ENCODE measurements at places on chromosomes 2 and 18. TPM values are rescaled to one million over a fixed set of nuclear protein-coding genes. Genes with fewer than 3 reads are reported as not detected.

The SLC14A1 gene
- 3.1 TPM for total RNA-seq

The IL36B gene
- not detected for total RNA-seq

The PAX8 gene
- 0.43 TPM for total RNA-seq

The PLGLB1 gene
- total RNA-seq = 1.3 TPM

The RND3 gene
- total RNA-seq = not detected

The GALNT5 gene
- total RNA-seq = not detected

The CCBE1 gene
- not detected for total RNA-seq

The FEV gene
- total RNA-seq = not detected

The SCYGR4 gene
- total RNA-seq = not detected

The PIEZO2 gene
- not detected for total RNA-seq

The CCDC68 gene
- not detected for total RNA-seq

The UPP2 gene
- total RNA-seq = not detected

DNA sequence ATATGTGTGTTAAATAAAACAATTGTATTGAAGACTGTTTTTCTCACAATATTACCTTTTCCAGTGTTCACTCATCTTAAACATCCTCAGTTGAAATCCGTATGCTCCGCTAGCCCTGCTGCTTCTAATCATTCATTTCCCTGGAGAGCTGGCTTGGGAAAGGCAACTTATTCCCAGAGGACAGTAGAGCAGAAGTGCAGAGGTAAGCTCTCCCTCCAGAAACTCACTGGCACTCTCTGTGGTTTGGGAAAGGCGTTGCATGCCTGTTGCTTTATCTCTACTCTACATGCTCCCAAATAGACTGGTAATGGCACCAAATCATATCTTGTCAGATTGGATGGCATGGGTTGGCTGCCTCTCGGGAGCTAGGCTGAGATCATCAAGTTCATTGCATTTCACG lies 117.1 kb upstream of the BOD1L2 start:
- no peak overlapping the region for H3K27ac ChIP-seq
- no peak for DNase-seq
- no peak overlapping the region for H3K4me3 ChIP-seq
- H3K27me3 ChIP-seq = no peaks in the 10 kb centered on the region

DNA sequence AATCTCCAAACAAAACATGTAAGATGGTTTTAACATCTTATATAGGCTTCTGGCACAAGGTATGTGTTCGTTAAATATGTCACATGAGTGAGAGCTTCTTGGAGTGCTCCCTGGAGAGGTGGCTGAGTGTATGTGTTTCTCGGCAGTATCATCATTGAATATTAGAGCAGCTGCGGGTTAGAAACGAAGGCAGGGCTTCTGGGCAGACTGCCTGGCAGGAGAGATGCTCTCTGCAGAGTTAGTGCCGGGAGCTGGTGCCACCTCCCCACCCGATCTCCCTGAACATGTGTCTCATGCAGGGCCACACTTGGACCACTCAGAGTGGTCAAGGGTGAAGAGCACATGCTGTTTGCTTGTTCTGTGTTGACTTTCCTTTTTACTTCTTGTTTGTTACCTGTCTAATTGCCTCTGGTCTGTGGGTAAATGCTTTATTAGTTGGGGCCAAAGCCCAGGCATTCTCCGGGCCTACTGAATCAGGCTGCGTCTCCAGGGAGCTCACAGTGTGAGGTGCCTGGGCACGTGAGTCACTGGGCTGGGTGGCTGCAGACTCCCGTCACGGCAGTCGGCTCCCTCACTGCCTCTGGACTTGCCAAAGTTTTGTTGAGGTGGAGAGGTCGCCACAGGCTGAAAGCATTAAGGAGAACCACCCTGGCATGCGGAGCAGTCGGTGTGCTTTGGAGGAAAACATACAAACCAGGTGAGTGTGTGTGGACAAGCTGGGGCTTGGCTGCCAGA lies 246.6 kb downstream of the FHOD3 start:
- no peaks in the 10 kb centered on the region for H3K27me3 ChIP-seq
- H3K4me3 ChIP-seq = no peak overlapping the region
- no peaks in the 10 kb centered on the region for H3K4me1 ChIP-seq
- no peak for DNase-seq
- no peaks in the 10 kb centered on the region for H3K36me3 ChIP-seq

DNA sequence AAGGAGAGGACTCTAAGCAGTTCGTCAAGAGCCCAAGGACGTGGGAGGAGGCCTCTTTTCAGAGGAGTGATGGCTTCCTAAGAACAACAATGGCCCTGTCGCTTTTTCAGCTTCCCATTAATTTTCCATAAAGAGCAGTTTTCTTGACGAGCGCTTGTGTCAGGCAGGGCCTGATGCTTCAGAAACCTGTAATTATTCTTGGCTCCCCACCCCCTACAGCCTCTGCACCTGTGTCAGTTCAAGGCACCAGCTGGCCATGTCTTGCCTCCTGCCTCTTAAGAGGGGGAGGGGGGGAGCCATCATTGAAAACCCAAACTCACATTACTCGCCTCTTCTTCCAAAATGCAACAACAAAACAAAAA lies 32.3 kb downstream of the KLF7 start:
- H3K36me3 ChIP-seq = peaks cover 15% of the 10 kb centered on the region
- no peaks in the 10 kb centered on the region for H3K27me3 ChIP-seq
- DNase-seq = no peak
- no peak overlapping the region for H3K4me3 ChIP-seq

- H3K27me3 ChIP-seq = peaks cover 24% of the 10 kb centered on the region
- no peak overlapping the region for H3K4me3 ChIP-seq
- no peak for DNase-seq
- H3K27ac ChIP-seq = no peak overlapping the region
- no peaks in the 10 kb centered on the region for H3K36me3 ChIP-seq
These were observed 148.1 kb upstream of the AGAP1 start for GRCh38 chr2:235345745-235346144.

GRCh38 chr2:171185941-171186340 lies 25.2 kb upstream of the TLK1 start:
- H3K27me3 ChIP-seq = peaks cover 2% of the 10 kb centered on the region
- DNase-seq = no peak
- peaks cover 2% of the 10 kb centered on the region for H3K4me1 ChIP-seq
- H3K4me3 ChIP-seq = no peak overlapping the region
- no peaks in the 10 kb centered on the region for H3K36me3 ChIP-seq

GRCh38 chr2:171958475-171958874 lies 36.2 kb downstream of the HAT1 start:
- no peaks in the 10 kb centered on the region for H3K27me3 ChIP-seq
- no peak overlapping the region for H3K27ac ChIP-seq
- H3K4me3 ChIP-seq = no peak overlapping the region
- H3K4me1 ChIP-seq = peaks cover 32% of the 10 kb centered on the region
- H3K36me3 ChIP-seq = peaks cover 23% of the 10 kb centered on the region

DNA sequence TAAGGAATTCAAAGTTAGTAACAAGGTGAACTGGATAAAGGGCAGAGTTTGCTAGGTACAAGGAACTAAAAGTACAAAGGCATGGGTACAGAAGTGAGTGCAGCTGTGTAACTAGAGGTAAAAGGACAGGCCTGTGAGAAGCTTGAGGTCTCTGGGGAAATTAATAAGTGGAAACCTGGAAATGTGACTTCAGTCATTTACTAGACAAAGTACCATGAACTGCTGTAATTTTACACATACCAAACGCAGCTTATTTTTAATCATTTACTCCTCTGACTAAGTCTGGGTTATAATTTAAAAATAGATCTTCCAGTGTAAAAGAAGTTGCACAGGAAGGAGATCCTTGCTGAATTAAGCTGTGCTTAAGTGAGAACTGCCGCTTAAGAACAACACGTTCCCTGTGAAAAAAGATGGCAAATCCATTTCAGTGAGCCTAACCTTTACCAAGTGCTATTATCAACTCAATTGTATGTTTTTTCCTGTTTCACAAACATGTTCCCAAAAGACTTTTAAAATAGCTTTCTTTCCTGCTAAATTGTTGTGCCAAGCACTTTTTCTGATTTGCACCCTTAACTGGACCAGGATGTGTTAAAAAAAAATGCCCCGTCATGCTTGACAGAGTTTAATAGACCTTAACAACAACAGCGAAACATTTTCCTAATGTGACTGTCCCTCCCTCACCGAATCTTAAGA lies 44.3 kb downstream of the CALCRL start:
- H3K27me3 ChIP-seq = no peaks in the 10 kb centered on the region
- no peaks in the 10 kb centered on the region for H3K36me3 ChIP-seq
- H3K4me3 ChIP-seq = no peak overlapping the region

GRCh38 chr18:27604583-27604982 lies 419.5 kb upstream of the CHST9 start:
- H3K36me3 ChIP-seq = no peaks in the 10 kb centered on the region
- H3K27me3 ChIP-seq = no peaks in the 10 kb centered on the region
- no peak overlapping the region for H3K4me3 ChIP-seq
- H3K4me1 ChIP-seq = no peaks in the 10 kb centered on the region
- H3K27ac ChIP-seq = no peak overlapping the region
- DNase-seq = no peak

GRCh38 chr2:70504750-70505149 lies 48.9 kb downstream of the TGFA start:
- H3K4me1 ChIP-seq = no peaks in the 10 kb centered on the region
- H3K27ac ChIP-seq = no peak overlapping the region
- H3K4me3 ChIP-seq = no peak overlapping the region
- DNase-seq = no peak
- H3K36me3 ChIP-seq = no peaks in the 10 kb centered on the region

DNA sequence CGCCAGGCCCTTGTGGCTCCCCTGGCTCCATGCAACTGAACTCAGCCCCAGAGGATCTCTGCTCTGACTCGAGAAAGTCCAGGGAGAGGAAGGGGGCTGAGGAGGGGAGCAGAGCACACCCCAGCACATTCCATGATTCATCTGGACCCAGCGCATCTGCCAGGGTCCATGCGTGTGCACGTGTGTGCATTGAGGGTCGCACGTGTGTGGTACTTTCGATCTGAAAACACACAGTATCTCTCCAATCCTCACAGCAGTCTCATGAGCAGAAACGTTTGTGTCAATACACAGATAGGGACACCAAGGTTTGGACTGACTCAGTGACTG lies 146.4 kb upstream of the ID2 start:
- H3K27ac ChIP-seq = peak overlapping the region; percentile 71
- DNase-seq = no peak
- H3K36me3 ChIP-seq = peaks cover 2% of the 10 kb centered on the region
- H3K4me3 ChIP-seq = no peak overlapping the region
- H3K4me1 ChIP-seq = peaks cover 31% of the 10 kb centered on the region

- peaks cover 86% of the 10 kb centered on the region for H3K4me1 ChIP-seq
- peaks cover 82% of the 10 kb centered on the region for H3K36me3 ChIP-seq
- no peak overlapping the region for H3K4me3 ChIP-seq
- H3K27ac ChIP-seq = peak overlapping the region; percentile 59
These were observed 9.5 kb downstream of the PSD4 start for GRCh38 chr2:113183264-113183663.

GRCh38 chr2:108586631-108587030 lies 52.4 kb downstream of the LIMS1 start:
- DNase-seq = no peak
- peaks cover 40% of the 10 kb centered on the region for H3K4me1 ChIP-seq
- H3K36me3 ChIP-seq = no peaks in the 10 kb centered on the region
- H3K27me3 ChIP-seq = no peaks in the 10 kb centered on the region
- no peak overlapping the region for H3K27ac ChIP-seq

- peaks cover 52% of the 10 kb centered on the region for H3K36me3 ChIP-seq
These were observed 103.7 kb upstream of the EML6 start for GRCh38 chr2:54619660-54620231.

DNA sequence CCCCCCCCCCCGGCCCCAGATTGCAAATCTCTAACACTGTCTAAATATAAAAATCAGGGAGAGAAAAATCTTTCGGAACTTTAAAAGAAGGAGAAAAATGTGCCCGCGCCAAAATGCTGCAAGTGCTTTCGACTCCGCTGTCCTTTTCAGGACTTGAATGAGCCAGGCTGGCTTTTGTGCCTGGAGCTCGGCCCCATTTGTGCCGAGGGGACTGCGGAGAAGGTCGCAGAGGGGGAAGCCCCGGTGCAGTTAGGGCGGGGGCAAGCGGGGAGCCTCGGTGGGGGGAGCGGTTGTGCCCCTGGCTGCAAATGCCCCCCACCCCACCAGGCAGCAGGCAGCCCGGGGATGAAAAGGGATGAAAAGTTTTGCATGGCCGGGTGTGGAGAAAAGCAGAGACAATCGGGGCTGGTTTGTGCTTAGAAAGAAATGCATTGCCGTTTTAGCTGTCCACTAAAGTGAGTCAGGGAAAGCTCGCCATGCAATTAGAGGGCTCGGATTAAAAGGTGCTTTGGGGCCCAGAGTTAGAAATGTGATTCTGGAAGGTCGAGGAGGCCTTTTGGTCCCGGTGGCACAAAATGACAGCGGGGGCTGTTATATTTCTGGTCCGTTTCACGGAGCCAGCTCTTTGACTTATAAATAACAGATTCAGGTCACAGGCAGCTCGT lies 1.6 kb downstream of the INHBB start:
- H3K4me1 ChIP-seq = peaks cover 16% of the 10 kb centered on the region
- H3K27ac ChIP-seq = no peak overlapping the region
- DNase-seq = no peak
- H3K36me3 ChIP-seq = no peaks in the 10 kb centered on the region
- H3K4me3 ChIP-seq = no peak overlapping the region

- H3K27ac ChIP-seq = no peak overlapping the region
- no peak for DNase-seq
- no peaks in the 10 kb centered on the region for H3K4me1 ChIP-seq
- peaks cover 20% of the 10 kb centered on the region for H3K36me3 ChIP-seq
- H3K4me3 ChIP-seq = no peak overlapping the region
These were observed 71.3 kb downstream of the FAM228A start for GRCh38 chr2:24245986-24246776.

- no peak overlapping the region for H3K4me3 ChIP-seq
- peaks cover 11% of the 10 kb centered on the region for H3K4me1 ChIP-seq
- H3K36me3 ChIP-seq = no peaks in the 10 kb centered on the region
- no peak overlapping the region for H3K27ac ChIP-seq
- no peak for DNase-seq
- H3K27me3 ChIP-seq = peaks cover 2% of the 10 kb centered on the region
These were observed 141.5 kb downstream of the WDSUB1 start for GRCh38 chr2:159144776-159145614.

DNA sequence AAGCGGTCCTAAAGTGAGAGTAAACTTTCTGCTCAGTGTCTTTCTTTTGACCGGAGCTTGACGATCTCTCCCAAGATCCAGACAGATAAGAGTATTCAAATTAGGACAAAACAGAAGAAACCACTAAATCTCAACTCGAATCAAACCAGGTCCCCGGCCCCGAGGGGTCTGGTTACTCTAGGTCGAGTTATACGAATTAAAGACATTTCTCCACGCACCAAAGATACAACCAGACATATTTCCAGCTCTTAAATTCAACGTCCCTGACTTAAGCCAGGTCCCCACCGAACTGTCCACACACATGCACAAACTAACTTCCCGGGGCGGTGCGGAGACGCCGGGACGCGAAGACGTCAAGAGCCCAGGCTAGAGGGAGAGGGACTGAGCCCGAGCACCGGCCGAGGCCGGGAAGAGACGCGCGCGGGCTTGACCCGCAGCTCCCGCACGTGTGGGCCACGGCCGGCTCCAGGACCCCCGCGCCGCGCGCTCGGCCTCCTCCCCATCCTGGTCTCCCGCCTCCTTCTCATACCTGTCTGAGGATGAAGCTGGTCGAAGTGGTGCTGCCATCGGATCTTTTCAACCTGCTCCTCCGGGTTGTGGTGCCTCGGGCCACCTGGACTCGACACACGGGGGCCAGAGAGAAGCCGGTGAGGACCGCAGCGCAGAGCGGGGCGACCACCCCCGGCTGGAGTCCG lies 896 bp downstream of the CACNB4 start:
- H3K27ac ChIP-seq = no peak overlapping the region
- peaks cover 47% of the 10 kb centered on the region for H3K27me3 ChIP-seq
- H3K4me3 ChIP-seq = peak overlapping the region; percentile 62
- H3K4me1 ChIP-seq = peaks cover 15% of the 10 kb centered on the region

Measured in activated CD8-positive, alpha-beta T cell treated with anti-CD3 and anti-CD28 coated beads for 36 hours (primary cell).